Right cardiac atrium (tissue), 5 donors: ENCODE measurements at places on chromosomes 7 and 10.
A peak's percentile ranks its signal among the peaks of the same experiment; 100 is the strongest.

- DNase-seq, result no peak
Observed at GRCh38 chr10:57457972-57458512, 809.7 kb downstream of the IPMK start.

DNA sequence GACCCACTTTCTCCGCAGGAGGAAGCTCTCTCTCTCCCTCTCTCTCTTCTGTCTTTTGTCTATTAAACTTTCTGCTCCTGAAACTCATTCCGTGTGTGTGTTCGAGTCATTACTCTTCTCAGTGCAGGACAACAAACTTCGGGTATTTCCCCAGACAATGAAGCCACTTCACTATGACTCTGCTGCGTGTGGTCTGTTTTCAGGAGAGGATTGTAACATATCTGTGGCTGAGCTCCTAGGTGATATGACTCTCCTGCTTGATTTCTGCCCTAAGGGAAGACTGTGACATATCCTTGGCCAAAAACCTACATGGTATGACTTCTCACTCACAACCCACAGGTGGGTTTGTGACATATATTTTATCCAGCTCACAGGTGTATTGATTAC, 39.9 kb upstream of the ZNF107 start:
- no peak for DNase-seq

- no peak for DNase-seq
Observed at GRCh38 chr7:38448054-38448453, 174.6 kb upstream of the TARP start.

- no peak for DNase-seq
Observed at GRCh38 chr10:90787393-90788198, 70.2 kb downstream of the HTR7 start.

DNA sequence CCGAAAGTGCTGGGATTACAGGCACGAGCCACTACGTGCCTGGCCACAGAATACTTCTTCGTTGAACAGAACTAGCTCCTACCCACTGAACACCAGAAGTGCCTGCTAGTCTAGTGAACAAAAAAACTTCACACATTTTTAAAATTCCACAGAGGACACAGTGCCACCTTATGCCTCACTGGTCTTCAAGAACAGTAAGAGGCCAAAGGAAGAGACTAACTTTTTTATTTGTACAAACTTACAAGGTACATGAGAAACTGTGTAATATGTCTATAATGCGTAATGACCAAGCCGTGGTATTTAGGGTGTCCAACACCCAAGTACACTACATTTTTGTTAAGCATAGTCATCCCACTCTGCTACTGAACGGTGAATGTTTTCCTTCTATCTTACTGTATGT, 144.4 kb upstream of the PTER start:
- no peak for DNase-seq

GRCh38 chr10:93098816-93099215, 25.1 kb downstream of the CYP26A1 start:
- no peak for DNase-seq

DNA sequence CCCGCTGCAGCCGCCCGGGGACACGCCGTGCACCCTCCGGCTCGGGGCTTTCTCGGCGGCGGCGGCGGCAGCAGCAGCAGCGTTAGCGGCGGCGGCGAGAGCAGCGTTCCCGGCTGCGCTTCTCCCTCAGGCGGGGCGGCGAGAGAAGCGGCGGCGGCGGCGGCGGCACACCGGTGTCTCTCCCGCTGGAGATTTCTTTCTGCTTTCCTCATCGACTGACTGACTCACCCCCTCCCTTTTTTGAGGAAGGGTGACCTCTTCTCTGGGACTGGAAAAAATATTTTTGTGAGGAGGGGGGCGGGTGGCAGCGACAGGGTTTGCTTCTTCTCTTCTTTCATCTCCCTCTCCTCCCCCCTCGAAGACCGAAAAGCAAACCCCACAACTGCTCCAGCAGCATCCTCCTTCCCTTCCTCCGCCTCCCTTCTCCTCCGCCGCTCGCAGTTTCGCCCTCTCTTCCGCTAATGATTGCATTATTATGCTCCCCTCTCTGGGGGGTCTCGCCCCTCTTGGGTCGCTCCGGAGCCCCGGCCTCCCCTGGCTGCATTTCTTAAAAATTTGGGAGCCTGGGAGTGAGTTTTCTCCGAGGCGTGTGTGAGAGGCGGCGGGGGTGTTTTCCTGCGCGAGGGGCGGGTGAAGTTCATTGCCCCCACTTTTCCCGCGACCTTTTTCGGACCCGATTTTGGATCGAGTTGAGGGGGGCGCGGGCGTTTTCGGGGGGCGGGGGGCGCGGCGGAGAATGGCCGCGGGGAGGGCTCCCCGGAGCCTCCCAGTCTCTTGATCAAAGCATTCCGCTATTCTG, 411 bp downstream of the AUTS2 start:
- peak; percentile 58 for DNase-seq

- no peak for DNase-seq
Observed at GRCh38 chr10:86632951-86633350, 21.4 kb upstream of the OPN4 start.

DNA sequence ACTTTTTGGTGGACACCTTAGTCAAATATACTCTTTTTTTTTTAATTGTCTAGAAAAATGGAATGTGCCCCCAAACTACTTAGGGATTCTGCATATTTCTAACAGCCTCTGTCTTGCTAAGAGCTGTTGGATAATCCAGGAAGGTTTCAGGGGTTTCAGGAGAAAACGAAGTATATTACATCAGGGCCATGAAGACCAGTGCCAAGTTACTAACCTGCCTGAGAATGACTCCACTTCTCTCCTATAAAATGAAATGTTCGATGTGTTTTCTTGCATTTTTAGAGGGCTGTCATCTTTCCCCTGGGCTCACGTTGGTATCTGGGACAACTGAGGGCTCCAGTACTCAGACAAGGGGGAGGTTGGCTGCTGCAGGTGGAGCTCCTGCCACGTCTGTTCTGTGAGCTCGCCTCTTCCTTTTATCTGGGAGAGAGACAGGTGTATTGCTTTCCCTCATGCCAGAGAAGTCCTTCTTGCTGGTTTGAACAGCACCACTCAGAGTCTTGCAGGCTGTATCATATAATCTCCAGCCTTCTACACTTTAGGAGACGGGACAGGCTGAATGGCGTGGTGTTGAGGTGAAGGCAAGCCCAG, 71.3 kb downstream of the CAMK1D start:
- no peak for DNase-seq

DNA sequence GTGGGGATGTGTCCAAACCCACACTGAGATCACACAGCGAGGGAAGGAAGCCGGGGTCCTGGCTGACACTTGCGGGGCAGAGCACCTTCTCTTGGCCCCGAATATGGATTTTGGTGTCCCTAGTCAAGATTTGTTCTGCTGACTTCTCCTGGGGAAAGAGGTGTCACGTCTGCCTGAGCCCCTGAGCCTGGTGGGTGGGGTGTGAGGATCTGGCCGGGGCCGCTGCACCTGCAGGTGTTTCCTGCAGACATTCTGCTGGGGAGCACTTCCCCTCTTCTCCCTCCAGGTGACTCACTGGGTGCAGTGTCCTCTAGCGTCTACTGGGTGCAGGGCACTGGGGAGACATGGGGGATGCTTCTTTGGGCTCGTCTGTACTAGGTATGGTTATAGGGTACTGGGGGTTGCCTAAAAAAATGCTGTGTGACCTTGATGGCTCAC, 99.2 kb downstream of the GRK5 start:
- no peak for DNase-seq

DNA sequence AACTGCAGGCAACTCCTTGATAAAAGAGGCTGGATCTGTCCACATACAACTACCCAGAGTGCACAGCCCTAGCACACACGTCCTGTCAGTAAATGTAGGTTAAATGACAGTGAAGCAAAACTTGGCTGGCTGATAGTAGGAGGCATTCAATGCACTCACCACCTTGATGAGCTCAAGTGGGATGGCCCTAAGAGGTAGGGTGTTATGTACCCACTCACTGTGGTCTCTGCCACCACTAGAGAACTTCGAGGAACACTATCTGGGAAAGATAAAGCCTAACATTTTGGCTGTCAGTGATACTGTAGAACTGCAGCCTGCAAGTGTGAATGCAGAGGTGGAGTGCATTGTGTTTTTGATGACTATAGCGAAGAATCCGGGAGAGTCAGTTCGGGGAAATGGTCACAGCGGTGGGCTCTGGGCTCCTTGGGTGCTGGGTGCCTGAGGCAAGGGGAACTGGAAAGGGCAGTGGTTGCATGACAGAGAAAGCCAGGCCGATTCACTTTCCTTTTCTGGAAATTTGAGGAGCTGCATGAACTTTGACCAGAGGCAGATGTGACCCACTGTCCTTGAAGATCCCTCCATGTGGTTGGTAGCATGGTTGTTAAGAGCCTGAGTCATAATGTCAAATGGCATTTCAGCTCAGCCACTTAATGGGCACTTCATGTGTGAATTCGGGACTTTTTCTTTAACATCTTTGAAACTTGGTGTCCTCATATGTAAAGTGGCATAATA, 93.1 kb upstream of the ZPBP start:
- DNase-seq, result no peak

DNA sequence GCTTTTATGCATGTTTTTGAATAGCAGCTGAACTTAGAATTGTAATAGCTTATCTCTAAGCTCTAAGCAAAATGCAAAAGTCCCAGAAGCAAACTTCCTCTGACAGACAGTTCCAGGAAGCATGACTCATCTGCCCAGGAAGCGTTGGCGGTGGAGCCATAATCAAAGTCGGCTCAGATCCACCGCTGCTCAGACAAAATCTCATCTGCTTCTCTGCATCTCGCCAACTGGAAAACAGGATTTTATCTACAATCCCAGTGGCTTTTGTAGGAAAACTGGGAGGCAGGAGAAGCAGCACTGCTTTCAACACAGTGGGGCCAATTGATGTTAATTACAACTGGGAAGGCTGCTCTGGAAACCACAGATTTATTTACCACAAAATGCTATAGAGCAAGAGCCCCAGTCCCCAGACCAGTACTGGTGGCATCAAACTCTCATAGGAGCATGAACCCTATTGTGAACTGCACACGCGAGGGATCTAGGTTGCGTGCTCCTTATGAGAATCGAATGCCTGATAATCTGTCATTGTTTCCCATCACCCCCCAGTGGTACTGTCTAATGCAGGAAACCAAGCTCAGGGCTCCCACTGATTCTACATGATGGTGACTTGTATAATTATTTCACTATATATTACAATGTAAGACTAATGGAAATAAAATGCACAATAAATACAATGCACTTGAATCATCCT, 99.9 kb downstream of the CUBN start:
- peak; percentile 90 for DNase-seq

GRCh38 chr10:102643336-102644065, 778 bp upstream of the TRIM8 start:
- DNase-seq, result peak; percentile 89

DNA sequence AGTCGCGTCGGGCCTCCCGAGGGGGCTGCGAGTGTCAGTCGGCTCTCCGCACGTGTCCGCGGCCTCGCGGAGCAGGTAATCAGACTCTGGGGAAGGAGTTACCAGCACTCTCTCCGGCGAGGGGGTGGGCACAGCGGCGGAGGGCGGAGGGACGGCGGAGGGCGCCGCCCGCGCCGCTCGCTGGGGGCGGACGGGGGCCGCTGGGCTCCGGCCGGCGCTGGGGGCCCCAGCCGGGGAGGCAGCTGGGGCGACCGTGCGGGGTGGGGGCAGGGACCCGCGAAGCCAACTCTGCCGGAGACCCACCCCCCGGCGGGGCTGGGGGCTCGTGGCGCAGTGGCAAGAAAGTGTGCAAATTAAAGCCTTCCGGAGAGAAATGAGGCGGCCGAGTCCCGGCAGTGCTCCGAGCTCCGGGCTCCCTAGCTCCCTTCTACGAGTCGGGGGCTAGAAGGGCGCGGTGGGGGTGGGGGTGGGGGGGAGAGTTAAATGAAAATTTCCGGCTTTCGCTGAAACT, at the start of gene CDK6:
TSS of gene CDK6 (minus strand) at position 85 of the 511 bp plus-strand sequence. CDS start 3,250 bp downstream, outside the sequence.
- peak; percentile 53 for DNase-seq

DNA sequence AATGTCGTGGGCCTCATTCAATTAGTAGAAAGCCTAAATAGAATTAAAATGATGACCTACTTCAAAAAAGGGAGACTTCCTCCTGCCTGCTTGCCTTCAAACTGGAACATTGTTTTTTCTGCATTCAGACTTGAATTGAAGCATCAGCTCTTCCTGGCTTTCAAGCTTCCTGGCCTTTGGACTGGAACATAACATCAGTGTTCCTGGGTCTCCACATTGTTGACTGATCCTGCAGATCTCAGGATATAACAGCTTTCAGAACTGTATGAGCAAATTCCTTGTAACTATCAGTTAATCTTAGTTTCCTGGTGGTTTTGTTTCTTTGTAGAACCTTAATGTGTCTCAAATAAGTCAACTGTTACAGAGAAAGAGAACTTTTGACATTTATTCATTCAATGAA, 18.6 kb downstream of the MAGI2 start:
- no peak for DNase-seq

- DNase-seq, result no peak
Observed at GRCh38 chr7:133652547-133652946, 399.7 kb downstream of the EXOC4 start.

DNA sequence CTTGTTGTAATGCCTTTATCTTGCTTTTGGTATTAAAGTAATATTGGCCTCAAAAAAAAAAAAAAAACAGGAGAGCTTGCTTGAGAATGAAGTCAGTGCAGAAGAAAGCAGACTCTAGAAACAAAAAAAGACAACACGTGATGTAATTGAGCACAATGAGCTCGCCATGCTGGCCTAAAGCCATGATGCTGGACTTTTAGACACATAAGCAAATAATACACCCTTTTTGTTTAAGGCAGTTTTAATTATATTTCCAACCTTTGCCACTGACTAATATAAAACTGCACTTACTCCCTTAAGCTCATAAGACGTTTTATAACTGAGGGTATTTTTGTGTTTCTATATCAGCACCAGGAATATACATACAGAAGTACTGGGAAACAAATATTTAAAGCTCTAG, 798.3 kb downstream of the KCNMA1 start:
- no peak for DNase-seq

DNA sequence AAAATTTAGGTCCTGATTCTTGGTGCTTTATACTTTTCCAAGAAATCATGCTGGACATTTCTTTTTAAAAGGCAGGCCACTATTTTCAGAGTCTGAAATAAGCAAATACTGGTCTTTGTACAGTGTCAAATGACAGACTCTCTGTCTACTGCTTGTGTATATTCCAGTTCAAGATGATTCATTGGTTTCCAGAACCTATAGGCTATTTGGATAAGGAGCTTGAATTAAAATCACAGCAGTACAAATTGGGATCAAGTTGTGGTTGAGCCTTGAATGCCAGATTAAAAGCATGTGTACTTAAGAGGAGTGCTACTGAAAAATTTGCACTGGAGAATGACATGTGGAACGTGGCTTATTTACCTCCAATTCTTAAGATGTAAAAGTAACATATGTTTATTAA, 10.7 kb downstream of the KMT2E start:
- DNase-seq, result no peak

DNA sequence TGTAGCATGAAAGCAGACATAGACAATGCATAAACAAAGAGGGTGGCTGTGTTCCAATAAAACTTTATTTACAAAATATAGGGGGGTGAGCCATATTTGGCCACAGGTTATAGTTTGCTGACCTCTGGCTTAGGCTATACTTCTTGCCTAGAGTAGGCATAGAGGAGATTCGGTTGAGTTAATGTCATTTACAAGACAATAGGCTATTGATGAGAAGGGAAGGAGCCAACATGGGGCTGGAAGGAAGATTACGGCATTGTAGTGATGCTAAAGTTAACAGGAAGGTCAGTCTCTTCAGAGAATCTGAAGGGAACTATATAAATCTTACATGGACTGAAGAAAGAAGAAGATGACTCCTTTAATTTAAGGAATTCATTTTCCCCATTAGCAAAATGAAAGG, 463.5 kb downstream of the HTR7 start:
- DNase-seq, result no peak

- DNase-seq, result peak; percentile 67
Observed at GRCh38 chr7:953547-954327, 743 bp downstream of the ADAP1 start.

GRCh38 chr10:69048103-69048502, 39.8 kb upstream of the SRGN start:
- DNase-seq, result no peak

- no peak for DNase-seq
Observed at GRCh38 chr10:111973826-111974225, 209.7 kb downstream of the GPAM start.
